ENCODE measurements at places on chromosomes 13 and 19.
A peak's percentile ranks its signal among the peaks of the same experiment; 100 is the strongest.

DNA sequence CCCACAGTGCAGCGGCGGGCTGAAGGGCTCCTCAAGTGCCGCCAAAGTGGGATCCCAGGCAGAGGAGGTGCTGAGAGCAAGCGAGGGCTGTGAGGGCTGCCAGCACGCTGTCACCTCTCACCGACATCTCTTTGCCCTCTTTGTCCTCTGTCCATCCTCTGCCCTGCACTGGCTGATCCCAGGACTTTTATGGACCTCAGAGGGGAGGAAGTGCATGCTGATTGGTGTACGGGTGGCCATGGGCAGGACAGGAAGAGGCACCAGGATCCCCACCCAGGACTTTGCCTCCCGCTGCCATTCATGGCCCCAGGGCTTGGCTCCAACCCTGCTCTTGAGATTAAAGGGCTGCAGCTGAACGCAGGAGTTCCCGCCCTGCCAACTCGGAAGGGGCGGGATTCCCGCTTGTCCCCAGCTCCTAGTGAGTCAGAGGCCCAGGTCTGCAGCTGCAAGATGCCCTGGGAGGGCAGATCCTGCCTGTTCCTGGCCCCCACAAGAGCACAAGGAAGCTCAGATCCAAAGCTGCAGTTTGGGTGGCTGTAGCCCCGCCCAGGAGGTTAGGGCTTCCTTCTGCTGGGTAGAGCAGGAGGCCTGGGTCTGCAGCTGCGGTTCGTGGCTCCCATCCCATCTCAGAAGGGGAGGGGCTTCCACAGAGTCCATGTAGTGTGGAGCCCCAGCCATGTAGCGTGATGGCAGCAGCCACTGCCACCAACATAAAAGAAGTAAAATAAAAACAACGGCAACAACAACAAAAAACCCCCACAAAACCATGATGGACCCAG, 1716.7 kb downstream of the SLITRK1 start:
- DNase-seq: no peak

DNA sequence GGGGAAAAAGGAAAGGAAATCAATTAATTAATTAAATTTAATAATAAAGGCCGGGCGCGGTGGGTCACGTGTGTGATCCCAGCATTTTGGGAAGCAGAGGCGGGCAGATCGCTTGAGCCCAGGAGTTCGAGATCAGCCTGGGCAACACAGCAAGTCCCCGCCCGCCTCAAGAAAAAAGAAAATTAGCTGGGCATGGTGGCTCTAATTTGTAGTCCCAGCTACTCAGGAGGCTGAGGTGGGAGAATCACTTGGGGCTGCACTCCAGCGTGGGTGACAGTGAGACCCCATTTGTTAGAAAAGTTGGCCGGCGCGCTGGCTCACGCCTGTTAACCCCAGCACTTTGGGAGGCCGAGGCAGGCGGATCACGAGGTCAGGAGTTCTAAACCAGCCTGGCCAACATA, 733 bp upstream of the CD320 start:
- no peak for DNase-seq

GRCh38 chr13:95367309-95367843, 66.1 kb upstream of the ABCC4 start:
- DNase-seq: no peak

- DNase-seq: no peak
Measured at GRCh38 chr13:110574161-110574560, 12.6 kb upstream of the RAB20 start.

DNA sequence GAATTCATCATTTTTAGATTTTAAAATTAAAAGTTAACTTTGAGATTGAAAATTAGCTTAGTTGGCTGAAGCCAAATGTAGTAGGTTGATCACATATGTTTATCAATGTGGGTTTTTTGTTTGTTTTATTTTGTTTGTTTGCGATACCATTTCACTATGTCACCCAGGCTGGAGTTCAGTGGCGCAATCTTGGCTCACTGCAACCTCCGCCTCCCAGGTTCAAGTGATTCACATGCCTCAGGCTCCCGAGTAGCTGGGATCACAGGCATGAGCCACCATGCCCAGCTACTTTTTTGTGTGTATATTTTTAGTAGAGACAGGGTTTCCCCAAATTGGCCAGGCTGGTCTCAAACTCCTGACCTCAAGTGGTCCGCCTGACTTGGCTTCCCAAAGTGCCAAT, 665.7 kb upstream of the SLC10A2 start:
- DNase-seq: no peak

- no peak for DNase-seq
Measured at GRCh38 chr13:67650471-67650870, 420.3 kb upstream of the PCDH9 start.

DNA sequence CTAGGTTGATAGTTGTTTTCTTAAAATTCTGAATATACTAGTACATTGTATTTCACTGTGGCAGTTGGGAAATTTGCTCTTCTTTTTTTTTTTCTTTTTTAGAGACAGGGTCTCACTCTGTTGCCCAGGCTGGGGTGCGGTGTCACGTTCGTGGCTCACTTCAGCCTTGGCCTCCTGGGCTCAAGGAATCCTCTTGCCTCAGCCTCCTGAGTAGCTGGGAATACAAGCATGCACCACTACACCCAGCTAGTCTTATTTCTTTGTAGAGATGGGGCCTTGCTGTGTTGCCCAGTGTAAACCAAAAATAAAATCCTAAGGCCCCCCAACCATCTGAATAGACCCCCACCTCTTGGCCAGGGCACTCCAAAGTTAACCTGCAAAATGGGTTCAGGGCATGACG, 79.3 kb downstream of the FNDC3A start:
- no peak for DNase-seq

DNA sequence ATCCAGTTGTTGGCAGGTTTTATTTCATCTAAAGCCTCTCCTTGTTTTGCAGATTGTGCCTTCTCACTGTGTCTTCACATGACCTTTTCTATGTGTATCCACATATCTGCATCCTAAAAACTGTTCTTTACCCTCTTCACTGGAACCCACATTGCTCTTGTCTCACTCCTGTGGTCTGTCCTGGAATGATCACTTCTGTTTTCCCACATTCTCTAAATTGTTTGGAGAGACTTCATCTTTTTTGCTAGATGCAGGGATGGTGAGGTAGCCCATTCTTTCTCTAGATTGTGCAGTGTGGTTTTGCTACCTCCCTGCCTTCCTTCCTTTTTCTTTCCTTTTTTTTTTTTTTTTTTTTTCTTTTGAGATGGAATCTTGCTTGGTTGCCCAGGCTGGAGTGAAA, 608.6 kb upstream of the MIR17HG start:
- no peak for DNase-seq

DNA sequence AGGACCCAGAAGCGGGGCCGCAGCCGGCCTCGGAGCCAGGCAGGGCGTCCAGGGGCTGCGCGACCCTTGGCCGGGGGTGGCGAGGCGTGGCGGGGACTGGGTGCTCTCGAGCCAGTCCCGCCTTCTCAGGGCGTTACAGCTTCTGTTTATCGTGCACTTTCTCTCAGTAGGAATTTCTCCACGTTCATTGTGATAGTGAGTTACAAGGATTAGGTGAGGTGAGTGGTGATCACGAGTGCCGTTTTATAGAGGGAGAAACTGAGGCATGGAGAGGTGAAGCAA, 600 bp downstream of the AP1M1 start:
- DNase-seq: no peak

- DNase-seq: no peak
Measured at GRCh38 chr13:23731709-23732108, 157.5 kb downstream of the MIPEP start.

DNA sequence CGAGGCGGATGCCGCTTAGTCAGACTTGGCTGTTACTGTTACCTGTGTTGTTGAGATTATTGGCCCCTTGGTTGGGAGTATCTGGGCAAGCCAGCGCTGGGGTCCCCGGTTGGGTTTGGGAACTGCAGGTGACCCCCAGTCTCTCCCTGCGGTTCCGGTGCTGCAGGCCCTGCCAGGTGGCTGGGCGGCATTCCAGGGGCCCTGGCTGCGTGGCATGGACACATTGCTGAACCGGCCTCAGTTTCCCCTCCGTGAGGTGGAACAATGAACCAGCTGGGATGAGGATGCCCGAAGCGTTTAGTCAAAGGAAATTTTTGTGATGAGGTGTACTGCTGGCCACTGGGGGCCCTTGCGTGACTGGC, 538 bp downstream of the B3GNT3 start:
- no peak for DNase-seq

DNA sequence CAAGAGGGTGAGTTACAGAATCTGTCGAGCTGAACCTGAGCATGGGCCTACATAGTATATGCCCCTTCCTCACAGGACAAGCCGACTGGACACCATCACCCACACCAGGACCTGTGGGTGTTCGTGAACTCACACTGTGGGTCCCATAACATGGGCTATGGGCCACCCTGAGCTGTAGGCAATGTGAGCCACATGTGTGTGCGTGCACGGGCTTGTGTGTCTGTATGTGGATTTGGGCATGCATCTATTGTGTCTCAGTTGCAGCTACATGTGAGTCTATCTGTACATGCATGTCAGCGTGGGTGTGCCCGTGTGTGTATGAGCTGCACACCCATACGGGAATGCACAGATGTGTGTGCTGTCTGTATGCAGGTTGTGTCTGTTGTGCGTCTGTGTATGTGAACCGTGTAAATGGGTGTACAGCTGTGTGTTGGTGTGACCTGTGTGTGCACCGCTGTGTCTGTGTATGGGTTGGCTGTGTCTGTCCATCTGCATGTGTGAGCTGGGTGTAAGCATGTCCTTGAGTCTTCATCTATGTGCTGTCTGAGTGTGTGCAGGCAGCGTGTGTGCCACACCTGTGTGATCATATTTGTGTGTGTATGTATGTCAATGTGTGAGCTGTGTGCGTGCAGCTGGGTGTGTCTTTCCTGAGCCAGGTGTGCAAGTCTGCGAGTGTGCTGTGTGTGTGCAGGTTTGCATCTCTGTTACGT, 1.7 kb downstream of the NOTCH3 start:
- no peak for DNase-seq

DNA sequence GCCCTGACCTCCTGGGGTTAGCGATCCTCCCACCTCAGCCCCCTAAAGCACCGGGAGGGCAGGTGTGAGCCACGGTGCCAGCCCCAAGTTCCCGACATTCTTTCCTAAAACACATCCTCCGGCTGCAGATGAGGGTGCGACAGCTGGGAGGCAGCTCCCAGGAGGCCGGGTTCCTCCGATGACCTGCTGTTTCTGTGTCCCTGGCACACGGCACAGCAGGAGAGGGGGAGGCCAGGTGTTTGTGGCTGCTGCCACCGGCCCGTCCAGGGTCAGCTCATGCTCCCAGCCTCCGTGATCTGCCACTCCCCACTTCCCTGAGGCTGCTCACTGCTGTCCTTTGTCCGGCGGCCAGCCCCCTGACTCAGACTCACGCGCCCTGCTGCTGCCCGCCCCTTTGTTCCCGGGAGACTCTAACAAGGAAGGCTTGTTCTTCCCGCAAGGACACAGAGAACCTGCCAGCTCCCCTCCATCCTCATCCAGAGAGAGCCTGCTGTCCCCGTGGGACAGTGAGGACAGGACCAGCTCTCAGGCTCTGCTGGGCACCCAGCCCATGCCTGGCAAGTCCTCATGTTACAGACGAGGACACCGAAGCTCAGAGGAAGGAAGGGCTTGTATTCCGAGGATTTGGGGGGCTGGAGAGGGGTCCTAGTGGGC, 10.6 kb upstream of the MADCAM1 start:
- no peak for DNase-seq

- DNase-seq: peak; percentile 70
Measured at GRCh38 chr19:14383661-14384555, 2.7 kb downstream of the ADGRE5 start.

GRCh38 chr19:13705928-13706447, 58.3 kb upstream of the MRI1 start:
- no peak for DNase-seq

- no peak for DNase-seq
Measured at GRCh38 chr13:27658546-27658945, 36.9 kb downstream of the POLR1D start.

- no peak for DNase-seq
Measured at GRCh38 chr13:26821672-26822071, 61.1 kb upstream of the GPR12 start.

- DNase-seq: no peak
Measured at GRCh38 chr13:76769271-76769791, 116.9 kb downstream of the KCTD12 start.

GRCh38 chr13:31920727-31921100, 110.9 kb upstream of the FRY start:
- DNase-seq: no peak

DNA sequence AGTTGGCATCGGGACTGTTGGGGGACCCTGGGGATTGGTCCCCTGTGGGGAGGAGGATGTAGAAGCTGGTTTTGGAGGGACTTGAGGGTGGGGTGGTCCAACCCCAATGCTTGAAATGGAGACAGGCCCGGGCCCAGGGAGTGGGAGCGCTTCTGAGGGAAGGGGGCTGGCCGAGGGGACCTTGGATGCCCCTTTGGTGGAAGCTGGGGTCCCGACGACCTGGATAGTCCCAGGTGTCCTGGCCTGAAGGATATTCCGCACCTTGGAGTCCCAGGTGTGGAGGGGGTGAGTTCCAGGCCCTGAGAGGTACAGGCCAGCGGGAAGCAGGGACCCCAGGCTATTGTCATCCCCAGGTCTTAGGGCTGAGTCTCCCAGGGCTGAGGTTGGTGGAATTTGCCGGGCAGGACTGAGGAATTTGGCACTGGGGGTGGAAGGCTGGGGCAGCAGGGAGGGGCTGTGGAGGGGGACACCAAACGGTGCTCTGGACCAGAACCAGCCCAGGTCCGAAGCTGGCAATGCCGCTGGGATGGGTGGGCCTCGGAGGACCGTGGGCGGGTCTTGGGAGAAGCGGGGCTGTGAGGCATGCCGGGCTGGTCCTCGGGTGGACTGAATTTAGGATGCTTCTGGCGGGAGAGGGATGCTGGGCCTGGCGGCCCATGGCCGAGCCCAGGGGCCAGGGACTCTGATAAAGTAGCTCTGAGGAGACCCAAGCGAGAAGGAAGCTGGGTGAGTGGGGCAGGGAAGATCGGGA, 1.8 kb downstream of the HDGFL2 start:
- no peak for DNase-seq

- DNase-seq: no peak
Measured at GRCh38 chr19:6271721-6272410, 7.9 kb downstream of the MLLT1 start.

- no peak for DNase-seq
Measured at GRCh38 chr19:2865334-2866100, 1.6 kb upstream of the ZNF556 start.

GRCh38 chr19:49875857-49876421, 1.2 kb downstream of the AKT1S1 start:
- peak; percentile 78 for DNase-seq

- DNase-seq: no peak
Measured at GRCh38 chr13:102190930-102191329, 210.9 kb downstream of the FGF14 start.

Data from activated naive CD4-positive, alpha-beta T cell treated with anti-CD3 and anti-CD28 coated beads, Interleukin-2, amount 10 ng/mL, durations not matched to agents 7 days and 5 days (primary cell).